NCI-H2081 treated with DMSO at 0.1 percent for 48 hours (cell line): ENCODE measurements at places on chromosomes 11 and 22.

DNA sequence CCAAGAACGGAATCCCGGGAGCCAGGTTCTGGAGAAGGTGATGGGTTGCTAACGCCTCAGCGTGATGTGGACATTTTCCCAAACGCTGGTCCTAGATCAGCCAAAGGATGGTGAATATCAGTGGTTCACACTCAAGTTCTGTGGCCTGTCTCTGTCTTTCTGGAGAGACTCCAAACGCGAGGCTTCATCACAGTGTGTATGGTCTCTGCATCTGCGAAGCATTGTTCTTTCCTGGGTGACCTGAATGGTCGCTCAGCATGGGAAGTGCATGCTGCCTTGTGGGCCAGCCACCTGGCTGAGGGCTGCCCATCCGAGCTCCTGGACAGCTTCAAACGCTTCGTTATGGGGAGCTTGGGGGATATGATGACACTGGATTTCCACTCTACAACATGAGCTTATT is 810.0 kb downstream of the TBC1D22A start:
- no peak for DNase-seq

DNA sequence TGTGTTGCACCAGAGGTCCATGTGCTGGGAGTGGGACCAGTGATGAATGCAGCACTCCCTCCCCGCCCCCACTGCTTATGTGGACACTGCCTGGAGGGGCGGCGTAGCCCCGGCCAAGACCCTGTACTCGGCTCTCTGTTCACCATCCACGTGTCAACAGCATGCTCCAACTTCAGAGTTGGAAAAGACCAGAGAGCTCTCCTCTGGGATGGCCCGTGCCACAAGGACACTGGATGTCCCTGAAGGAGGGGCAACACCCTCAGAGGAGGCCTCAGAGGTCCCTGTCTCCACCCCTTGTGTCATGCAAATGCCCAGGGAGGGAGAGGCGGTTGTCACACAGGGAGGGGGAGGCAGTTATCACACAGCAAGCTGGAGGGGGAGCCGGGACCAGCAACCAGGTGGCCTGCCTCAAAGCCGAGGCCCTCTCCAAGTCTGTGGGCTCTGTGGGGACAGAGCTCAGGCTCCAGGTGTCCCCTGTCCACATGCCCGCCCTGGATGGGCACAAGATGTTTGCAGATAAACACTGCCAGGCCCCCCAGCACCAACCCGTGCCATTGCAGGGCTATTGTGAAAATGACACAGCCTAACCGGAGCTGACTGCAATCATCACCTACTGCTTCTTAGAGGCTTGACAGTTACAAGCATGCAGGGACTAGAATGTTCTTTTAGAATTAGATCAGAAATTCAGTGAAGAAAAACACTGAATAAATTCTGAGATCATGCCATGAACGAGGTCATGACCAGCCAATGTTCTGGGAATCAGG is 121.1 kb downstream of the PHF21B start:
- DNase-seq = no peak

DNA sequence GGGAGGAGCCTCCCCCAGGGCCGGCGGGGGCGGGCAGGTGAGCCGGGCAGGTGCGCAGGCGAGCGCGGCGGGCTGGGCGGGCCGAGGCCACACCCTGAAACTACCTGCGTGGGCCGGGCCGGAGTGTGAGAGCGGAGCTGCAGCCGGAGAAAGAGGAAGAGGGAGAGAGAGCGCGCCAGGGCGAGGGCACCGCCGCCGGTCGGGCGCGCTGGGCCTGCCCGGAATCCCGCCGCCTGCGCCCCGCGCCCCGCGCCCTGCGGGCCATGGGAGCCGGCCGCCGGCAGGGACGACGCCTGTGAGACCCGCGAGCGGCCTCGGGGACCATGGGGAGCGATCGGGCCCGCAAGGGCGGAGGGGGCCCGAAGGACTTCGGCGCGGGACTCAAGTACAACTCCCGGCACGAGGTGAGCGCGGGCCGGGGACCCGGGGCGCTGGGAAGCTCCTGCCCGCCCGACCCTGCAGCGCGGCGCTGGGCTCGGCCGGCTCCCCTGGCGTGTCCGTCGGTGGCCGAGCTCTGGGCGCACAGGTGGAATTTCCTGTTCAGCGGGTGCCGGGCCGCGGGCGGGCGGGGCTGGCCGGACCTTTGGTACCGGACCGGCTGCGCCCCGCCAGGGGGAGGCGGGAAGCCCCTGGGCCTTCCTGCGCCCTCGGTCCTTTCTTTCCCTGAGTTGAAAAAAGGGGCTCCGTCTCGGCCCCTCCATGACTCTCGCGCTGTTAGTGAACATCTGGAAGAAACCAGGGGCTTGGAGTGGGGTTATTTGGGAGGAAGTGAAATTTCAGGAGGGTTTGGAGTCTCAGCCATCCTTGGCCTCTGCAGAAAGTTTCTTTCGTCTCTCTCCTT is at the start of gene ST14:
TSS of gene ST14 (plus strand) at position 126 of the 841 bp plus-strand sequence. CDS start at position 324, 198 bp downstream.
- DNase-seq = no peak

GRCh38 chr11:76756341-76756741 is 26.8 kb upstream of the TSKU start:
- no peak for DNase-seq

DNA sequence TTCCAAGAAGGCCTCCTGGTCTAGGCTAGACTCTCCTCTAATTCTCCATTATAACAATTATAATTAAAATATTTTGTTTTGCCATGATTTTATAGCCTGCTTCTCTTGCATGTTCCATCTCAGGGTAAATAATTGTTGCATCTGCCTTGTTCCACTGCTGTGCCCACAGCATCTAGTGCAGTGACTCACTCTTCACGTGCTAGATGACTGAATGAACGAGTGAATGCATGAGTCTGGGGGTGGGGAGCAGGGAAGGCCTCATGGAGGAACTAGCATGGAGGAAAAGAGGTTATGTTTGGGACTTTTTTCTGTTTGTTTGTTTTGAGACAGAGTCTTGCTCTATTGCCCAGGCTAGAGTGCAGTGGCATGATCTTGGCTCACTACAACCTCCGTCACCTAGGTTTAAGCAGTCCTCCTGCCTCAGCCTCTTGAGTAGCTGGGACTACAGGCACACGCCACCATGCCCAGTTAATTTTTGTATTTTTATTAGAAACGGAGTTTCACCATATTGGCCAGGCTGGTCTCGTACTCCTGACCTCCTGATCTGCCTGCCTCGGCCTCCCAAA is 5.2 kb upstream of the OAF start:
- no peak for DNase-seq

- DNase-seq = no peak
Measured at GRCh38 chr11:58801974-58802545, 42.4 kb downstream of the GLYATL2 start.

DNA sequence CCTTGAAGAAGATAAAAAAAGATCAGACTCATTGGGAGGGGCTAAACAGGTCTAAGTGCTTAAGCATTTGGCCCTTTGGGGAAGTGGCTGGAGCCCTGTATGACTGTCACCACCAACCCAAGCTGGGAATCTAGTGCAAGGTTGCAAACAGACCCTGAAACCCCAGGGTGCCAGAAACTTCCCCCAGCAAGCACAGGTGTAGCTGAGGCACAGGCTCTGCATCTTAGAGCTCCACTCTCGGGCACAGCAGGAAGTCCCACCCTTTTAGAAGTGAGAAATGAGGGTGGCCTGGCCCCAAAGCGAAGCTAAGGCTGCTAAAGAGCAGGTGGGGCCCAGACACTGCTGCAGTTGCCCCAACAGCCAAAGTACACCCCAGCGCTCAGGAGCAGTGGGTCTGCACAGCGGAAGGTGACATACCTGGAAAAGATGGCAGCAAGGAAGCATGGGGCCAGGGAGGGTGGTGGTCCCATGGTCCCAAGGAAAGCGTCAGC is 5.8 kb upstream of the KDM2A start:
- DNase-seq = no peak

GRCh38 chr11:20551096-20551495 is 48.3 kb upstream of the SLC6A5 start:
- DNase-seq = no peak

GRCh38 chr22:42661985-42662831 is 13.0 kb upstream of the CYB5R3 start:
- DNase-seq = no peak

DNA sequence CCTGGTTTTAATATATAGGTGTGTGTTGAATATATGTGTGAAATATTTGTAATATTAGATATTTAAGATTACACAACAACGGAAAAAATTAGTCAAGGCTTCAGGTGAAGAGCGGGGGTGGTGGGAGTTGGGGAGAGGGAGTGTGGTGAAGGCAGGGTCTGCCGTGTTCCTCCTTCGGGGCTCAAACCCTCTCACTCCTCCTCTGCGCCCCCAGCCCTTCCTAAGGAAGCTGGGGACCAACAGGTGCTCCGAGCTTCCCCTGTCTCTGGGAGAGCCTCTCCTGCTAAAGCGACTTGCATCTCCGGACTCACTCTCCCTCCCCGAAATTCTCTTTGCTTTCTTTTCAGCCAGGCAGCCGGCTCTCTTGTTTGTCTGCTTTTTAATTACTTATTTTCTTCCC is 960 bp upstream of the CADM1 start:
- DNase-seq = no peak

DNA sequence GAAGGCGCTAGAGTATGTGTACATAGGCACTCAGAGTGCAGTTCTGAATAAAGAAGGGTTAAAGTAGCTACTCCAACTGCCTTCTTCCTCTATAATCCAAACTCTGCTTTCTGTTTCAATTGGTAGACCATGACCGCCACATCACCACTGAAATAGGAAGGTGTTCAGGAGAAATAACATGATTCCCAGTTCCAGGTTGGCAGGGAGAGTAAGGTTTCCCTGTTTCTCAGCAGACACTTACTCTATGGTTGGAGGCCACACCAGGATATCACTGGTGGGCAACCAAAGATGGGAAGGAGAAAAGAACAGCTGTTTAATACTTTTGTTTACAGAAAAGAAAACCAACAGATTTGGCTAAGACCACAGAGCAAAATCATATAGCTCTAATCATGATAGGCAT is 37.9 kb downstream of the PAK1 start:
- DNase-seq = no peak

GRCh38 chr22:38262051-38262795 is 10.6 kb downstream of the TMEM184B start:
- no peak for DNase-seq

- DNase-seq = no peak
Measured at GRCh38 chr11:629237-629583, 2.2 kb upstream of the SCT start.

DNA sequence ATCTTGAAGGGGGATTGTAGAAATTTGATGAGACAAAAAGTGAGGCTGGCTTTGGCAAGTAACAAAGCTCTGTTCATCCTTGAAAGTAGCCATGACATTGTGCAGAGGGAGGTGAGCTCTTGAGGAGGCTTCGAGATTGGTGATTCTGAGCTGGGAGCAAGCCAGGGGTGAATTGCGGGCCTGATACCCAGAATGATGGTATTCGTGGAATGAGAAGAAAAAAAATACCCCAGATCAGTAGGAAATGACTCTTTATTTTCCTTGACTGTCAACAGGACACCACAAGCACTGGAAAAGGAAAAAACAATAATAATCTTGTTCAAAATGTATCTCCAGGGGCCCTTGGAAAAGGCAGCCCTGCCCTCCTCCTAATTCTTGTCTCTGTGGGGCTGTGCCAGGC is 62.7 kb downstream of the TSPAN18 start:
- no peak for DNase-seq

- DNase-seq = no peak
Measured at GRCh38 chr11:125451400-125452124, 44.5 kb downstream of the FEZ1 start.

DNA sequence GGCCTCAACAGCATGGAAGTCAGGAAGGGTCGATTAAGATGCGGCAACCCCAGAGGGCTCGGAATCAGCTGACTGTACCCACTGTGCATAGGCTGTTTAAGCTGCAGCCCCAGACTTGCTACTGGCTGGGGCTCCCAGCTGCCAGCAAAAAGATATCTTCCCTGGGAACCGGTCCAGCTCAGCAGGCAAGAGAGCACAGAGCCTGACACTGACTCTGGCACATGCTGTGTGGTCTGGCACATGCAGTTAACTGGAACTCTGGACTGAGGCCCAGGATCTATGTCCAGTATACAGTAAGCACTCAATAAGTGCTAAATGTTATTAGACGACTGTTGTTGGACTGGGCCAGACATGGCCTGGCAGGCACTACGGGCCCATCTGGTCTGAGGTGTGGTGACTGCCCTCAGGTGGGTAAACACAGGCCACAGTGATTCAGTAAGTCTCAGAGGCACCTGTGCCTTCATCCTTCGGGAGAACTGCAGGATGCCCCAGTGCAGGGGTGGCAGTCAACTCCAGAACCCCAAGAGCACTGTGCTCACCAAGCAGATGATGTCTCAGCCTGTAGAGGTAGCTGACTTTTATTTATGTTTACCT is 87.6 kb downstream of the LARGE1 start:
- DNase-seq = no peak

- no peak for DNase-seq
Measured at GRCh38 chr11:119438599-119438998, 15.6 kb upstream of the THY1 start.

- DNase-seq = no peak
Measured at GRCh38 chr11:14342906-14343305, 16.1 kb downstream of the RRAS2 start.

- no peak for DNase-seq
Measured at GRCh38 chr11:33747979-33748378, 11.8 kb upstream of the CD59 start.

DNA sequence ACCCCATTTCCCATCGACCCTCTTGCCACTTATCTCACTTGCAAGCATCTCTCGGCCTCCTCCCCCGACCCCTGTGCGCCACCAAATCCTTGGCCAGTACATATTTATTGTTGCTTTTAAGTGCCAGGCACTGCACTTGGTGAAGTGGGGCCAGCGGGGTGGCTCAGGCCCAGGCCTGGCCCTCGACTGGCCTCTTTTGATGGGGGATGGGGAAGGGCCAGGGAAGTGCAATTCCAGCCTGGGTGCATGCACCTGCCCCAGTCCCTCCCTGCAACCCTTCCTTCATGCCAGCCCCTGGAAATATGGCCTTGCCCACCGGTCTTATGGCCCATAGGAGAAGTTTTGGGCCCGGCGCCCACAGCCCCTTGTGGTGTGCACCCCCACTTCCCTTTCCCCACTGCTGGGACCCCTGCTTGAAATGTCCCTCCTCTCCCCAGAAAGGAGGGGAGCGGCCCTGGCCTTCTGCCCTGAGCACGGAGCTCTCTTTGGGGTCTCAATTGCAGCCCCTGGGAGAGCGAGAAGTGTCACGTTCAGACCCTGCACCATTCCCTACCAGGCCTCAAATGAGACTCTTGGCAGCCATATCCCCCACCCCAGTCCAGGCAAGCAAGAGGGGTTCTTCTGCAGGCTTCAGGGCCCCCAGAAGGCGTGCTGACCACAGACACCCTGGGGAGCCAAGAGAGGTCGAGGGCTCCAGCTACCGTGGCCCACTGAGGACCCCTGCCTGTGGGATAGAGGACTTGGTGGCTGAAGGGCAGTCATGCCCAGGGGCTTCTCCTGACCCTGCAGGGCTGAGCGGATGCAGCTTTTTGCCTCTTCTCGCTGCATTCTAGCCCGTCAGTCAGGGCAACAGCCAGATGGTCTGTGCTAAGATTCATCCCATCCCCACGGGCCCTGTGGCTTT is 961 bp downstream of the SUSD2 start:
- DNase-seq = no peak

GRCh38 chr22:41883400-41883799 is 31.5 kb downstream of the SHISA8 start:
- DNase-seq = no peak
